ENCODE measurements at places on chromosomes 7 and 10. TPM values are rescaled to one million over a fixed set of nuclear protein-coding genes. Genes with fewer than 3 reads are reported as not detected.

- no peak for DNase-seq
Measured at GRCh38 chr7:70790215-70791073, 341.5 kb upstream of the GALNT17 start.

DNA sequence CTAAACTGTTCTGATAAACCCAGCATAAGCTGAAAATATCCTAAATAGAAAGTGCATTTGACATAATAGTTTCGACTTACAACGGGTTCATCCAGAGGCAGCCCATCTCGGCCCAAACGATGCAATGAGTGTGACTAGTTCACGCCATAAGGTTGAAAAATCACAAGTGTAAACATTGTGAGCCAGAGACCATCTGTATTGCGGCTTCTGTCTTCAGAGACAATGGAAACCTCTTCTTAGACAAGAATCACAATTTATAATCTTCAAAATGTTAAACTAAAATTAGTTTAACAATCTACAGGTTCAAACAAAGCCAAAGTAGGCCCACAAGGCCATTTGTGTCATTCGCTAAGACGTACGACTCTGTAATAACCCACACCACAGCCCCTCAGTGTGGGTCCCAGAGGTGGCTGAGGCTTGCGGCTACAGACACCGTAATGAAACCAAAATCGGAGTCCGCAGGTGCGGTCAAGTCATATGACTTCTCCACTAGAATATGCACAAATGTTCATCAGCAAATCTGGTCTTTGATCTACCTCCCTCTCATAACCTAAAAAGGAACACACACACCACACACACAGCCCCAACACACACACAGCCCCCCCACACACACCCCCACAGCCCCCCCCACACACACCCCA is 81.8 kb downstream of the DIP2C start:
- DNase-seq: no peak

GRCh38 chr10:63698787-63699150 is 177.6 kb downstream of the REEP3 start:
- DNase-seq: no peak

DNA sequence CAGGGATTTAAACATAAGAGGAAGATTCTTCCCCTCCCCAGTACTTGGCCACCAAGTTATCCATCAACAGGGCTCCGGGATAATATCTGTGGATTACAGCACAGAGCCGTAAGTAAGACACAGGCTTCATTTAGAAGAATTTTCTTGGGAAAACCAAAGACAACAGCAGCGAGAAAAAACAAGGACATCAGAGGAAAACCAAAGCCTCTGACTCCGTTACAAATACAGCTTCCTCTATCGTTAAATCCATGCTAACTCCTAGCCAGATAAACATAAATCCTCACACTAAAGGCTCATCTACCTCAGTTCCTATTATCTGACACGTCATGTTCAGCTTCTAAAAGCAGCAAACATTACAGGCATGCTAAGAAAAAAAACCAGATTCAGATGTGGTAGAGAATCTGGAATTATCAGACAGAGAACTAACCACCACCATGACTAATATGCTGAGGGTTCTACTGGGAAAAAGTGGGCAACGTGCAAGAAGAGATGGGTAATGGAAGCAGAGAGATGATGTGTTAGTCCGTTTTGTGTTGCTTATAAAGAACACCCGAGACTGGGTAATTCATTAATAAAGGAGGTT is 48.4 kb downstream of the BRI3 start:
- no peak for DNase-seq

Gene PRRT4
- 3.1 TPM for total RNA-seq

DNA sequence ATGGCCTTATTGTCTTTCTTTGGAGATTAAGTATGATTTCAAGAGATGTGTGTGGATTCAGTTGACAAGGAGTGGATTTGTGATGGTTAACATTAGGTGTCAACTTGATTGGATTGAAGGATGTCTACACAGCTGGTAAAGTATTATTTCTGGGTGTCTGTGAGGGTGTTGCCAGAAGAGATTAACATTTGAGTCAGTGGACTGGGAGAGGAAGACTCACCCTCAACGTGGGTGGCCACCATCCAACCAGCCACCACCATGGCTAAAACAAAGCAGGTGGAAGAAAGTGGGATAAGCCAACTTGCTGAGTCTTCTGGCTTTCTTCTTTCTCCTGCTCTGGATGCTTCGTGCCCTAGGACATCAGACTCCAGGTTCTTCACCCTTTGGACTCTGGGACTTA is 76.1 kb downstream of the GPR37 start:
- DNase-seq: no peak

Gene NKX1-2
- not detected for total RNA-seq

- no peak for DNase-seq
Measured at GRCh38 chr10:76127984-76128589, 696.7 kb downstream of the LRMDA start.

DNA sequence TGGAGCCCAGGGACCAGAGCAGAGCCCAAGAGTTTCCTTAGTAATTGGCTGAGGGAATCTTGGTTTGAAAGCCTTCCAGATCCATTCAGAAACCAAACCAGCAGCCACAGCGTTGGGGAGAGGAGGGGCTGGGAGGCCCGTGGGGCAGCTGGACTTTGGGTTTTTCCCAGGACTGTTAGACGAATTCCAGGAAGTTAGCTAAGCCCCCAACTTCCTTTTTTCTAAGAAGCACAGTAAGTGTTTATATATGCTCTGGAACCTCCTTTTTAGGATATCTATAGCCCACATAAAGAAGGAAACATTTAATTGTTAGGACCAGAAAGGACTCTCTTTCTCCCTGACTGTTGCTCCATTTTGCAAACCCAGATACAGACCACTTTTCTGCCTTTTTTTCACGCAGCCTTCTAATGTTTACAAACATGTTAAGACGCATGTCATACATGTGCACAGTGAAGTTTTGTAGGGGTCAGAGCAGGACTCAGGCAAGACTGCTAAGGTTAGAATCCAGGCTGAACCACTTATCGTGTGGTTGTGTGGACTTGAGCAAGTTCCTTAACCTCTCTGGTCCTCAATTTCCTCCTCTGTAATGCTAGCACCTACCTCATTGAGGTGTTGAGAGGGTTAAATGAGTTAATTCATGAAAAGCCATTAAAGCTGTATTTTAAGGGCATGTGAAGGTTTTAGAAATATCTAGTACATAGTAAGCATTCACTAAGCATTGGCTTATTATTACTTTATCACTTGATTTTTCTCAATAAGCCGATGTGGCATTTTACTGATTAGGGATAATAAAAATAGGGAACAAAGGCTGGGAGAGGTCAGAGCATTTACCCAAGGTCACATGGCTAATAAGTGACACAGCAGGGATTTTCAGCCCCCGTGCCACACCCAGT is 42.4 kb downstream of the TBATA start:
- no peak for DNase-seq

Gene PDK4
- not detected for total RNA-seq

Gene ANKMY2
- total RNA-seq: 24.7 TPM

DNA sequence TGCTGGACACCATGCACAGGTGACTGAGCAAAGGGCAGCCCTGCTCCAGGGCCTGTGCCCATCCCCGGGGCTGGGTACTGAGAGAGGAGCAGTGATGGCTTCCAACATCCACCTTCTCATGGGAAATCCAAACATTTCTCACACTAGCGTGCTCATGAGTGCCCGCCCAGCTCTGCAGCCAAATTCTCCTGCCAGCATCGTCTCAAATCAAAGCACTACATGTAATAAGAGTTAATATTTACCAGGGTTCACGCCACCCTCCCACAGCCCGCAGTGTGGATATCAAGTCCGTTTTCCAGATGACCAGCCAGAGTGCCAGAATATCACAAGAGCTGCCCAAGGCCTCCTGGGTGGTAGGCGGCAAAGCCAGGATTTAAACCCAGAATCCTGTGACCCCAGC is 12.1 kb downstream of the IL15RA start:
- no peak for DNase-seq

Gene GPR15LG
- total RNA-seq: not detected

DNA sequence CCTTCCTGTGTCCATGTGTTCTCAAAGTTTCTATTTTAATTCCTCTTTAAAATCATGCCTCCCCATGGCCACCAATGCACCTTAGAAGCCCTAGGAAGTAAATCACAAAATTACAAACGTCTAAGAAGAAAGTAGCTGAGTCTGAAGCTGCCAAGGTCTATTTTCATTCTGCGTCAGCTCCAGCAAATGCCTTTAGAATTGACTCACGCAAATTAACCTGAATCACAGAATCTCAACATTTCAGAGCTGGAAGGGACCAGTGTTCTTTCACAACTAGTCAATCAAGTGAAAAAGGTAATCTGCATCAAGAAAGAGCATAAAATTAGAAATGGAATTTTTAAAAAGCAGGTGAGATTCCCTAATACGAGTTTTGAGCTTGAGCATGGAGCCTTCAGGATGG is 1017.6 kb downstream of the SORCS3 start:
- no peak for DNase-seq

GRCh38 chr10:119290301-119291048 is 83.1 kb downstream of the GRK5 start:
- DNase-seq: no peak

Gene BEND7
- total RNA-seq: 25.0 TPM

Gene SLC29A4
- total RNA-seq: 32.5 TPM

DNA sequence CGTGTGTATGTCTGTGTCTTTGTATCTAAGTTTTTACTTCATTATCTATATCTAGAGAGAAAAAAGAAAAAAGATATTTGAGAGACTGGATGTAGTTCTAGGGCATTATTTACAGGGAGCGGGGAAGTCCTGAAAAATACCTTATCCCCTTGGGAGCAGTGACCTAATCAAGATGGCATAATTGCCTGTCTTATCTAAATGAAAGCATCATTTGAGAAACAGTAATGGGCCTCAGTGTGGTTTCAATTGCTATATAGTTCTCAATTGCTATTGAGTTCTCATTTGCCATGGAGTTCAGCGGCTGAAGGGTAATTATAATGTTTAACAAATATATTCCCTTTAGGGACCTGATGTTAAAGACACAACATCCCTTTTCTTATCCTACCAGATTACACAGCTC is 216.5 kb downstream of the PLXNA4 start:
- no peak for DNase-seq

- no peak for DNase-seq
Measured at GRCh38 chr7:132004529-132004928, 448.1 kb upstream of the PODXL start.

DNA sequence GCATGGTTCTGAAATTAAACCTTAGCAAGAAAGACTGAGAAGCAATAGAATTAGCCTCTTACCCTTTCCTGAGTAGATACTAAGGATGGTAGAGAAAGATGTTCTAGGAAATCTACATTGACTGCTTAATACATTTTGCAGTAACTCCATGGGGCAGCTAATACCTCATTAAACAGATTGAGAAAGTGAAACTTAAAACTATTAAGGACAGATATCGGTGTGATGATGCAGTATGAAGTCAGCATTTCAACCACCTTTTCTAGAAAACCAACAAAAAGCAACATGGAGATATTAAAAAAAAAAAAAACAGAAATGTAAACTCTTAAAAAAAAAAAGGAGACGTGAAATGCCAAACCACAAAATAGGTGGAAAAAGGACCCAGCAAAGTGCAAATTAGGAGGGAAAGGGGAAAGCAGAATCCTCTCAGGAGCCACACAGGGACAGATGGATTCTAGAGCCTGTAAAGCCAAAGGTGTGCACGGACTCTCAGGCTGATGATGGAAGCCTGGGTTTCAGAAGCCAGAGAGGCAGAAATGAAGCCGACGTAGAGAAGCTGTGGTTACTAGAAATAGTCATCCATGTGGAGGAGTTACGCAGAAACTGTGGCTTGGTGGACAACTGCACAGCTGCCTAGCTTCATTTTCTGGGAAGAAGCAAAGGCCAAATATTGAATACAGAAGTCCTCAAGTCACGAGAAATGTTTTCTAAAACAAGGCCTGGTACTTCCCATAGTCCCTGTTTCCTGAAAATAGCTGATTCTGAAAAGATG is 38.1 kb upstream of the GPR141 start:
- DNase-seq: no peak

- DNase-seq: no peak
Measured at GRCh38 chr10:72315054-72315453, 39.7 kb downstream of the DNAJB12 start.

Gene ABCA13
- total RNA-seq: 0.75 TPM

- DNase-seq: no peak
Measured at GRCh38 chr7:101978683-101979082, 161.3 kb downstream of the CUX1 start.

Gene IDI2
- total RNA-seq: not detected
